ENCODE measurements at places on chromosomes 11 and 22.

GRCh38 chr22:30767661-30768060 is 73.0 kb downstream of the OSBP2 start:
- no peak for DNase-seq

DNA sequence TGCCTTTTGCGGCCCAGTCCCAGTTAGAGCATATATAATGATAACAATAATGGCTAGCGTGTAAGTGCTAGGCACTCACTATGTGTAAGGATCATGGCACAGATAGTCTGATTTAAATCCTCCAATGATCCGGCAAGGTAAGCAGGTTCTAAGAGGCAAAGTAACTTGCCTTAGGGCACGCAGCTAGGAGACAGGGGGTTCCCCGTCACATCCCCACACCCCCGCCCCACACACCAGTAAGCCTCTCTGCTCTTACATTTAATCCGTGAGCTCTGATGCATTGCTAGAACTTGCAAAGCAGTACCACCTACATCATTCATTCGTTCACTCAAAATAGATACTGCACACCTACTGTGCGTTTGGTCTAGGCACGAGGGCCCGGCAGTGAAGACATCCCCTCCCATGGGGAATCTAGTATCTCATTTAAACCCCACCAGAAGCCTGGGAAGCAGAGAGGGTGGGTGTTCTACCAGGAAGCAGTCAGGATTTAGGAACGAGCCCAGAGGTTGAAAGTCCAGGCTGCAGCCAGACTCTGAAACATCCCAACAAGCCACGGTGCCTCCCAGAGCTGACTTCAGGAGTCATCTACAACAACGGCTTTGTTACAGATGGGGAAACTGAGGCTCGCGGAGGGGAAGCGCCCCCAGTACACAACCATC is 20.6 kb downstream of the TMPRSS6 start:
- no peak for DNase-seq

- no peak for DNase-seq
Observed at GRCh38 chr22:47568700-47569099, 806.2 kb downstream of the TBC1D22A start.

DNA sequence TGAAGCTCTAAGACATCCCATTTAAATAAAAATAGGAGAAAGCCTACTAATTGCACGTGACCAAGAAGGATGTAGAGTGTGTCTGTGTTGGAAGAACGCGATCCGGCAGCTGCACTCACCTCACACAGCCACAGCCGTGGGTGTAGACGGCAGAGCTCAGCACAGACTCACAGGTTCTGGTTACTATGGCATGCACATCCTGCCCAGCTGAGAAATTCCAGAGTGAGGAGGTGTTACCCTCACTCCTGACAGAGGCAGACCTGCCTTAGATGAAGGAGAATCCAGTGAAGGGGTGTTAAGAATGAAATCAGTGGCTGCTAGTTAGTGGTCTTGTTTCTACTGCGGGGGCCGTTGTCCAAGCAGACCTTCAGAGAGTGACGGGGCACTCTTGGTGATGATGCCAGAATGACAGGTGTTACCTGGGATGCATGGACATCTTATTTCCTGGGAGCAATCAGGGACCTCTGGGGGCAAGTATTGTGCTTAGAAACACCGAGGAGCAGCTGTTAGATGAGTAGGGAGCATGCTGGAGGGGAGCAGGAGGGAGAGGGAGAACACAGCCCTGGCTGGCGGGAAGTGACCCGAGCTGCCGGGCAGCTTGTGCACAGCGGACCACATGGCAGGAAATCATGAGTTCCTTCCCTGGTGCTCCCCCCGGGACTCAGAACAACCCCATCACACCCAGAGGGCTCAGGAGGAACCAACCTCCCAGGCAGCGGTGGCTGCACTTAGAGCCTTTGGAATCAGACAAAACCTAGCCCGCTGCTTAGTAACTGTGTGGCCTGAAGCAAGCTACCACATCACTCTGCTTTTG is 12.3 kb downstream of the KCNJ5 start:
- DNase-seq: no peak

DNA sequence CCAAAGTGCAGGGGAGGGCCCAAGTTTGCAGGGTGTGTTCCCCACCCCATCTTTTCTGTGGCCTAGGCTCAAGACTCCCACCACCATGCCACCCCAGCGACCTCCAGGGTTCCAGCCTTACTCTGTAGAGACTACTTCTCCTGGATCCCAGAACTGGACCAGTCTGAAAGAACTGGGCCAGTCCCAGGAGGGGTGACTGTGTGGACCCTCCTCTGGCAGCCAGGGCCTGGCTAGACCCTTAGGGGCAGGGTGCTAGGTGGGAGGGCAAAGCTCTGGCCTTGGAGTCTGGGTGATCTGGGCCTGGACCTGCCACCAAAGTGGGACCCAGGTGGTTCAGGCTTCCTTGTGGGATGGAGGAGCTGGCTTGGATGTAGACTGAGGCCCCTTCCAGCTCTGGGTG is 41.8 kb upstream of the ACCSL start:
- DNase-seq: no peak

DNA sequence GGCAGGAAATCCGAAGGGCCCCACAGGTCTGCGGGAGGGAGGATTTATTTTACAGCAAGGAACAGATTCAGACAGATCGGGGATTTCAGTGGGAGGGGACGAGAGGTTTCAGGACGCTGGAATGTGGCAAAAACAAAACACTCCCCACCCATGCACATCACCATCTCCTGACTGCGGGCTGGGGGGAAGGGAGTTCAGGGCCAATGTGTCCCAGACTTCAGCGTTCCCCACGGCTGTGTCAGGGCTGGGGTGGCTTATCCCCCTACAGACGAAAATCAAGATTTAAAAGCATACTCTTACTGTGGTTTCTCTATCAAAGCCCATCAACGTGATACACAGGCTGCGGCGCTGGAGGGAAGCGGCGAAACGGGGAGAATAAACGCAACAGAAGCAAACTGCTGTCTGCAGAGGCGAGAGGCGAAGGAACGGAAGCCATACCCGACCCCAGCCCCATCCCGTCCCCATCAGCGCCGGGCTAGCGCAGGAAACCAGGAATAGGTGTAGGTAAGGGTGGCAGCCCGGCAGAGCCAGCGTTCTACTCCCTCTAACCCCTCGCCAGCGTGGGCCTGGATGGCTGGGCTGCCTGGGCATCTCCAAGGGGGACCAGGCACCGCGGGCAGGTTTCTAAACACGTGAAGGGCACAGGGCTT is 2.7 kb downstream of the TENM4 start:
- DNase-seq: no peak

DNA sequence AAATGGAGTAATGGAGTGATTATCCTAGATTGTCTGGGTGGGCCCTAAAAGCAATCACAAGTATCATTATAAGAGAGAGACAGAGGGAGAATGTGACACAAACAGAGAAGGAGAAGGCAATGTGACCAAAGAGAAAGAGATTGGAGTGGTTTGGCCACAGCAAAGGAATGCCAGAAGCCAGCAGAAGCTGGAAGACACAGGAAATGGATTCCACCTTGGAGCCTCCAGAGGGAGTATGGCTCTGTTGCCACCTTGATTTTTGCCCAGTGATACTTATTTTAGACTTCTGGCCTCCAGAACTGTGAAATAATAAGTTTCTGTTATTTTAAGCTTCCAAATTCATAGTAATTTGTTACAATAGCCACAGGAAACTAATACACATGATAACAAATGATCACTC is 36.8 kb upstream of the OR5P2 start:
- DNase-seq: no peak

DNA sequence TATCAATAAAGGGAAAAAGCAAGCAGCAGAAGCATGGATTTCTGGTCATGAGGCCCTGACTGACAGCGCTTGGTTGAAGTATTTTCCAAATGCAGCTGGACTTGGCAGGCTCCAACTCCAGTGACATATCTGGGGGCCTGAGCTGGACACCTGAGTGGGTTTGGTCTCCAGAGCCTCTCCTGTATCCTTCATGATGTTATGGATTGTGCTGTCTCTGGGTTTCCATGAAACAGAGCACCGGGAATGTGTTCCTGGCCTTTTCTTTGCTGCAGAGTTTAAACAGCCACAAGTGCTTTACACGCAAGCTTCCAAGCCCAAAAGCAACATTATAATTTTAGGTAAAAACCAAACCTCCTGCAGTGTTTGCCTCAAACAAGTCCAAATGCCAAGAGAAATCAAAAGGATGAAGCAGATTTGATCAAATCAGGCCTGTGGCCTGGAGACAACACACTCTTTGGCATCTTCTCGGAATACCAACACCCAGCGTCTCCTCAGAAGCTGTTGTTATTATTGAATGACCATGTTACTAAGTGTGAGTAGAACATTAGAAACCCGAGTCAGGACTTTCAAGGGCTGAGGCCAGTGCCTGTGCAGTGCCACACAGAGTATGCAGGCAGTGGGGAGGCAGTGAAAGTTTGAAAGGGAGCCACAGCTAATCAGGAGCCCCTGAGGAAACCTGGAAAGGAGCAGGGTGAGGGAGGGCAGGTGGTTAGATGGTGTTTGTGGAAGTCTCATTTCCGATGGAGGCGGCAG is 42.0 kb downstream of the ME3 start:
- no peak for DNase-seq

DNA sequence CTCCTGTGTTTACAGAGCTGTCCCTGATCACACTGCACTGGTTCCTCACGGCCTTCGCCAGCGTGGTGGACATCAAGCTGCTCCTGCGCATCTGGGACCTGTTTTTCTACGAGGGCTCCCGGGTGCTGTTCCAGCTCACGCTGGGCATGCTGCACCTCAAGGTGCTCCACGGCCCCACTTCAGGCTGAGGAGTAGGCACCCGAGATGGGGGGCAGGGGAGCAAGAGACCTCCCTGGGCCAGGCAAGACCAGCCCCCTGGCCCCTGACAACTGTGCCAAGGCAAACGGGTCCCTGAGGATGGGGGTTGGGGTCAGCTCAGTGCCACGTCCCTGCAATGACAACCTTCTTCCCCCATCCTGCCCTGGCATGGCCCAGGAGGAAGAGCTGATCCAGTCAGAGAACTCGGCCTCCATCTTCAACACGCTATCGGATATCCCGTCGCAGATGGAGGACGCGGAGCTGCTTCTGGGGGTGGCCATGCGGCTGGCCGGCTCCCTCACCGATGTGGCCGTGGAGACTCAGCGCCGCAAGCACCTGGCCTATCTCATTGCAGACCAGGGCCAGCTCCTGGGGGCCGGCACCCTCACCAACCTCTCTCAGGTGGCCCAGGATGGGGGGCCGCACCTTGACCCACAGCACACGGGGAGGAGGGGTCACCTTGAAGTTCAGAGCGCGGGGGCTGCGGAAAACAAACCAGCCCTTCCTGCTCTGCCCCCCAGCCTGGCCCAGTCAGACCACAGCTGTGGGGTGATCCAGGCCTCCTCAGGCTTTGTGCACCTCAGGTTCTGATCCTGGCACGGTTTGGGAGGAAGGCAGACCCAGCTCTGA is 35.9 kb downstream of the SGSM3 start:
- DNase-seq: no peak

GRCh38 chr11:94876645-94877442 is 96.5 kb downstream of the CWC15 start:
- peak; percentile 58 for DNase-seq

DNA sequence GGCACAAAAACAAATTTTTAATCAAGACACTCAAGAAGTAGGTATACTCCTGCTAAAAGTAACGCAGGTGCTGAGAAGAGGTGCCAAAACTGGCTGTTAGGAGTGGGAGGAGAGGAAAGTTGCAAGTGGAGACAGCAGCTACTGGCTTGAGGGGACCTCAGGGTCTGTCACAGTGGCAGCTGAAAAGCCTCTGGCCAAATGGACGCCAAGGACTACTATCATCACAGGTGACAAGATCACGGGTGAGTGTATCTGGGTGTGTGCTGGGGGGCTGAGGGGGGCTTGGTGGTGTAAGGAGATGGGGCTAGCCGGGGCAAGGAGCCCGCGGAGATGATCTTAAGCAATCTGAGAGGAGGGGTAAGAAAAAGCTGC is 687 bp downstream of the ZNF202 start:
- DNase-seq: no peak

GRCh38 chr11:119641983-119642745 is 86.8 kb downstream of the NECTIN1 start:
- DNase-seq: no peak

DNA sequence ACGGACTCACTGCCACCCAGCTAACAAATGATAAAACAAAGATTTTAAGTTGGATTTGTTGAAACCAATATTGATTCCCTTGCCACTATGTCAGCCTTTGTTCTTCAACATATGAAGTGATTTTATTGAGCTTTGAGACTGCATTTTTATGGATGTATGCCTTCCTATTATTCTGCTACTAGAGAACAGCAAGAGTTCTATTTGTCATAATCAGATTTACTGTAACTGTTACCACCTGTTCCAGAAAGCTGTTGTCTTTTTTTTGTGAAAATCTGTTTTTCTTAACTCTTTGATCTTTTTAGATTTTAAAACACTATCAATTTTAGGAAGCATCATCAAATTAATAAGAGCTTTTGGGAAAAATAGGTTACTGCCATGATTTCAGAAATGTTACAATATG is 114.4 kb downstream of the MUC15 start:
- DNase-seq: no peak

- DNase-seq: no peak
Observed at GRCh38 chr11:60165538-60165937, 17.3 kb downstream of the MS4A6A start.

GRCh38 chr11:109241988-109242536 is 179.9 kb upstream of the C11orf87 start:
- no peak for DNase-seq

GRCh38 chr11:60098508-60098907 is 10.0 kb downstream of the MS4A2 start:
- DNase-seq: no peak

DNA sequence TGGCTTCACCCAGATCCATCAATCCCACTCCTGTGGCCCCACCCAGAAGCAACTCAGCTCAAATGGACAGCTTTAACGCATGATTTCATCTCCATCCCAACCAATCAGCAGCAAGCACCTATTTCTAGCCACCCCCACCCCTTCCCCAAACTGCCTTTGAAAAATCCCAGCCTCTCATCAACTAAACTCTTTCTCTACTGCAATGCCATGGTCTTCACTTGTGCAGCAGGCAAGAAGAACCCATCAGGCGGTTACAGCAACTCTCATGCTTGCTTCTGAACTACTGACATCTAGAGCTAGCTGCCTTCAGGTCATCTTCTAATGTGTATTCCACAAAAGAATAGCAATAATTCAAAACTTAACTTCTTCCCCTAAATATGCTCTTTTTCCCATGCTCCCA is 42.1 kb upstream of the STK33 start:
- no peak for DNase-seq

- DNase-seq: no peak
Observed at GRCh38 chr11:126293726-126294125, 10.1 kb upstream of the DCPS start.

GRCh38 chr11:2816523-2816922 is 69.1 kb downstream of the CDKN1C start:
- no peak for DNase-seq

- no peak for DNase-seq
Observed at GRCh38 chr11:102703826-102704493, 1.6 kb downstream of the MMP27 start.

Measured in stimulated activated CD4-positive, alpha-beta T cell treated with anti-CD3 and anti-CD28 coated beads, Interleukin-4, amount 100 ng/mL, for 48 hours (primary cell).